EH (cell line): ENCODE measurements at places on chromosomes 4 and X.
A peak's percentile ranks its signal among the peaks of the same experiment; 100 is the strongest.

GRCh38 chrX:20595928-20596575 is 329.3 kb upstream of the RPS6KA3 start:
- DNase-seq: no peak

DNA sequence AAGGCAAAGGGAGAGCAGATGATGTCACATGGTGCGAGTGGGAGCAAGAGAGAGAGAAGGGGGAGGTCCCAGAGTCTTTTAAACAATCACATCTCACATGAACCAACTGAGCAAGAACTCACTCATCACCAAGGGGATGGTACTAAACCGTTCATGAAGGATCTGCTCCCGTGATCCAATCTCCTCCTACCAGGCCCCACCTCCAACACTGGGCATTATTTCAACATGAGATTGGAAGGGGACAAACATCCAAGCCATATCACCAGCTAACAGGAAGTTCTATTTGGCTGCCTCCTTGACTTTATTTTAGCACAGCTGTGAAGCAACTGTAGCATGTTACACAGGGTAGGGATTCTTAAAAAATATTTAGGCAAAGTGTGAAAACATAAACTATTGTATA is 102.5 kb downstream of the DDIT4L start:
- DNase-seq: peak; percentile 16

- no peak for DNase-seq
Measured at GRCh38 chrX:101051153-101051548, 760 bp downstream of the TRMT2B start.

GRCh38 chr4:36013206-36013605 is 231.1 kb downstream of the ARAP2 start:
- no peak for DNase-seq

DNA sequence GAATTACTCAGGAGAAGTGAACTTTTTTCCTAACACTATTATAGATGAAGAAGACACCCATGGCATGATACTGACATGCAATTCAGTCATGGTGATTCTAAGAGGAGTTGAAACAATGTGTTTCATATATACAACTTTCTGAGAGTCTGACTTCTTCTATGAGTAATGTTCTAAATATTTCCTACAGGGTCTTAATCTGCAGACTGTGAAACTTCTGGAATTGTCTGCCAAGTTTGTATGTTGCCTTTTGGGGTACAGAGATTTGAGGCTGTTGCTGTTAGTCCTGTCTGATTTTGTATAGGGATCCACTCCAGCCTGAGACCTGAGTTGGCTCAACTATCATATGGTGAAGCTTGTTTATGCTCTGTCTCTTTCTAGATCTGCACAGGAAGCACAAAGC is 160.6 kb upstream of the GATB start:
- DNase-seq: peak; percentile 71

DNA sequence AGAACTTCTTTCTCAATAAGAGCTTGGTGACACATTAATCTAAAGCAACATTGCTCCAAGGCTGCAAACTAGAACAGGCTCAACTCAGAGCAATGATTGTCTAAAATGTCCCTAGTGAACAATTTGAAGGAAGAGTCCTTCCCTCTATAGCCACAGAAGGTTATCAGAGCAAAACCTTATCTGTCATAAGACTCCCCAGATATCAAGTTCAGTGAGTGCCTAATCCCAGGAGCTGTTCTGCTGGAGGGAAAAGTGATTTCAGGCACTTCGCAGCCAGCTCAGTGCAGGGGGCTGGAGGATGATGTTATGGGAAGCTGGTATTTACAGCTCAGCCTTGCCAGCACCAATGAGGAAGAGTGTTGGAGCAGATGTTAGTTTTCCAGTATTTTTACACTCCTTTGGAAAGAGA is 497.5 kb downstream of the INPP4B start:
- no peak for DNase-seq
